ENCODE measurements at places on chromosomes 6 and 20.

DNA sequence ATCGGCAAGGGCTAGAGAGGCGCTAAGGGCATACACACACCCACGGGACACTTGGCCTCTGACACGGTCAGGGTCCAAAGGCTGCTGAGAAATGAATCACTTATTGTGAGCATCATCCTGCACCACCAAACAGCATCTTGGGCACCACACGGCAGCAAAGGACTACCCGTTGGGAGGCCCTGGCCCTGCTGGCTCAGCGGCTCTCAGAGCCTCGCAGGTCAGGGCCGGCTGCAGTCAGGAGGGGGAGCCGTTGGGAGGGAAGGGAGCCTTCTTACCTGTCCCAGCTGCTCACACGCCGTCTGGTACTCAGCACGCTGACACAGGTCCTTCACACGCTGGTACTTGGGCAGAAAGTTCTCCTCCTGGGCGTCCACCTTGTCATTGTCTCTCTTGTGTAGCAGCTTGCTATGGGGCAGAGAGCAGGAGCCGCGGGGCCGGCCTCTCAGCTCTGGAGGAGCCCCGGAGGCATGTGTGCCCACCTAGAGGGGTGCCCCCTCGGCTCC lies 109.0 kb downstream of the SULF2 start:
- DNase-seq, result no peak
- H3K27me3 ChIP-seq, result peaks cover 10% of the 10 kb centered on the region
- H3K4me1 ChIP-seq, result no peaks in the 10 kb centered on the region
- H3K4me3 ChIP-seq, result no peak overlapping the region
- no peak overlapping the region for H3K27ac ChIP-seq
- peaks cover 3% of the 10 kb centered on the region for H3K36me3 ChIP-seq

DNA sequence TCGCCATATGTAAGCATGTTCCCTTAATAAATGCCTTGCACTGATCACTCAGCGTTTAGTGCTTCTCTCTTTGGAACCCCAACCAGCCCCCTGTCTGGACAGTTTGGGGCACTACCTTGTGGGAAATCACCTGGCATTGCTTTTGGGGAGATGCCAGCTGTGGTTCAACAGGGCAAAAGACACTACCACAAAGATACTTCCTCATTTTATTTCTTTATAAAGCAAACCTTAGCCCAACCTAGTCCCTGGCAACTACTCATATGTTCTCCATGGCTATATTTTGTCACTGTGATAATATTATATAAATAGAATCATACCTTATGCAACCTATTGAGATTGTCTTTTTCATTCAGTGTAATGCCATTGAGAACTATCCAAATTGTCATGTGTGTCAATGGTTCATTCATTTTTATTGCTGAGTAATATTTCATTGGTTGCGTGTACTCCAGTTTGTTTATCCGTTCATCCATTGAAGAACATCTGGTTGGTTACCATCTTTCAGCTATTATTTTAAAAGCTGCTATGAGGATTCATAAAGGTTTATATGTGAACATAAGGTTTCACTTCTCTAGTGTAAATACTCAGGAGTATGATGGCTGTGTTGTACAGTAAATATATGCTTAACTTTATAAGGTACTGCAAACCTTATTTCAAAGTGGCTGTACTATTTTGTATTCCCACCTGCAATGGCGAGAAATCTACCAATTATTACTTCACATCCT lies 114.8 kb downstream of the MOXD1 start:
- no peak overlapping the region for H3K27ac ChIP-seq
- H3K27me3 ChIP-seq, result peaks cover 24% of the 10 kb centered on the region
- DNase-seq, result no peak
- no peaks in the 10 kb centered on the region for H3K4me1 ChIP-seq

GRCh38 chr6:129701721-129702455 lies 8.1 kb downstream of the ARHGAP18 start:
- peaks cover 22% of the 10 kb centered on the region for H3K4me1 ChIP-seq
- no peak for DNase-seq
- no peaks in the 10 kb centered on the region for H3K27me3 ChIP-seq
- H3K4me3 ChIP-seq, result no peak overlapping the region
- peak overlapping the region; percentile 23 for H3K27ac ChIP-seq
- H3K36me3 ChIP-seq, result peaks cover 4% of the 10 kb centered on the region

- H3K36me3 ChIP-seq, result no peaks in the 10 kb centered on the region
- no peak overlapping the region for H3K4me3 ChIP-seq
- no peak overlapping the region for H3K27ac ChIP-seq
- DNase-seq, result no peak
Measured at GRCh38 chr20:37504404-37505096, 16.5 kb upstream of the NNAT start.

- H3K27me3 ChIP-seq, result peaks cover 8% of the 10 kb centered on the region
- DNase-seq, result no peak
- H3K36me3 ChIP-seq, result no peaks in the 10 kb centered on the region
- no peak overlapping the region for H3K27ac ChIP-seq
- no peaks in the 10 kb centered on the region for H3K4me1 ChIP-seq
Measured at GRCh38 chr6:26349964-26350857, 14.8 kb upstream of the BTN3A2 start.

GRCh38 chr6:160417146-160417545 lies 69.0 kb downstream of the SLC22A3 start:
- H3K36me3 ChIP-seq, result no peaks in the 10 kb centered on the region
- no peak for DNase-seq
- no peak overlapping the region for H3K27ac ChIP-seq
- no peak overlapping the region for H3K4me3 ChIP-seq

- H3K27me3 ChIP-seq, result no peaks in the 10 kb centered on the region
- DNase-seq, result no peak
- no peak overlapping the region for H3K4me3 ChIP-seq
- no peak overlapping the region for H3K27ac ChIP-seq
- no peaks in the 10 kb centered on the region for H3K4me1 ChIP-seq
Measured at GRCh38 chr6:45488889-45489288, 111.2 kb upstream of the SUPT3H start.

GRCh38 chr6:10416863-10417641 lies 2.2 kb upstream of the TFAP2A start:
- H3K27me3 ChIP-seq, result peaks cover 99% of the 10 kb centered on the region
- H3K27ac ChIP-seq, result no peak overlapping the region
- H3K4me1 ChIP-seq, result peaks cover 21% of the 10 kb centered on the region
- H3K36me3 ChIP-seq, result peaks cover 37% of the 10 kb centered on the region
- no peak for DNase-seq

GRCh38 chr6:170057034-170057734 lies 233.7 kb downstream of the DLL1 start:
- no peak overlapping the region for H3K27ac ChIP-seq
- no peak overlapping the region for H3K4me3 ChIP-seq
- H3K4me1 ChIP-seq, result peaks cover 2% of the 10 kb centered on the region
- peaks cover 12% of the 10 kb centered on the region for H3K27me3 ChIP-seq
- H3K36me3 ChIP-seq, result peaks cover 3% of the 10 kb centered on the region
- no peak for DNase-seq

- H3K27me3 ChIP-seq, result no peaks in the 10 kb centered on the region
- no peak overlapping the region for H3K4me3 ChIP-seq
- H3K36me3 ChIP-seq, result peaks cover 35% of the 10 kb centered on the region
- no peak for DNase-seq
- H3K4me1 ChIP-seq, result no peaks in the 10 kb centered on the region
- H3K27ac ChIP-seq, result no peak overlapping the region
Measured at GRCh38 chr6:118826096-118826495, 67.9 kb upstream of the ASF1A start.

GRCh38 chr6:1762203-1762602 lies 152.5 kb downstream of the FOXC1 start:
- H3K4me1 ChIP-seq, result no peaks in the 10 kb centered on the region
- no peak overlapping the region for H3K27ac ChIP-seq
- no peak overlapping the region for H3K4me3 ChIP-seq
- no peak for DNase-seq
- no peaks in the 10 kb centered on the region for H3K36me3 ChIP-seq
- H3K27me3 ChIP-seq, result no peaks in the 10 kb centered on the region

DNA sequence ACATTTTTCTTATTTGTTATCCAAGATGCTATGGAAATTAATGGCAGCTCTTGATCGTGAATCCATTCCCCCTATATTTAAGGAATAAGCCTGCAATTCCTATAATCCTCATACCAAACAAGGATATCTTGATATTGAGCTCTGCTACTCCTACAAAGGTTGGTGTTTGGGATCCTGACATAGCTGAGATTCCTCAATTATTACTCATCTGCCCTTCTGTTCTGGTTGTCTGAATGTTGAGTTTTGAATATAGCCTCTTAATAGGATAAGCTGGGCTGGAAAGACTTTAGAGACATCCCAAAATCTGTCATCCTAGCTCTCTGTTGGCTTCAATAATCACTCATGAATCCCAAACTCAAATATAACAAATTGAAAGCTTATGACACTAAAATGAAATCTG lies 49.9 kb downstream of the CLIC5 start:
- no peak overlapping the region for H3K4me3 ChIP-seq
- H3K27me3 ChIP-seq, result no peaks in the 10 kb centered on the region
- peaks cover 13% of the 10 kb centered on the region for H3K4me1 ChIP-seq
- H3K36me3 ChIP-seq, result peaks cover 2% of the 10 kb centered on the region
- no peak for DNase-seq
- no peak overlapping the region for H3K27ac ChIP-seq

- DNase-seq, result no peak
- peaks cover 25% of the 10 kb centered on the region for H3K4me1 ChIP-seq
- no peaks in the 10 kb centered on the region for H3K27me3 ChIP-seq
- H3K4me3 ChIP-seq, result no peak overlapping the region
Measured at GRCh38 chr20:62381202-62381797, 5.6 kb upstream of the RPS21 start.

DNA sequence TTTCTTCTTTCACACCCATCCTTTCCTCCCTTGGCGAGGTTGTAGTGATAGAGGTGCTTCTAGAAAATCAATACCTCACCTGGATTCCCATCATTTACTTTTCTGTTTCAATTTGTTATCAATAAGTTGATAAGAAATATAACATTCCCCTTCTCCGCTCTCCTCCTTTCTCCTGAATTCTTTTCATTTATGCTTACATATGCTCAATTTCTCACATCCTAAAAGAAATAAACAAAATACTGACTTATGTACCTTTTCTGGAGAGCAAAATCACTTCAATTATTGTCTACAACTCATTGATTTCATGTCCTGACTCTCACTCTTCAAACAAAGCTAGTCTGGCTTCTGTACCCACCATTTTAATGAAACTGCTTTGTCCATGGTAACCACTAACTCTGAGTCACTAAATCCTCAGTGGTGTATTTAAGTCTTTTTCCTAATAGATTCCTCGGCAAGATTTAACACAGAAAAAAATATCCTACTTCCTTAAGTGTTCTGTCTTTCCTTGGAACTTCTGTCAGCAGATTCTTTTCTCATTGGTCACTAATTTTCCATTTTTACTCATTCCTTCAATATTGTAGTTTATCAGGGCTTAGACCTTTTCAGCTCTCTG lies 289.6 kb downstream of the RFPL4B start:
- no peaks in the 10 kb centered on the region for H3K27me3 ChIP-seq
- H3K4me1 ChIP-seq, result no peaks in the 10 kb centered on the region
- no peak overlapping the region for H3K4me3 ChIP-seq
- H3K27ac ChIP-seq, result no peak overlapping the region

- DNase-seq, result no peak
- H3K27me3 ChIP-seq, result peaks cover 32% of the 10 kb centered on the region
- no peak overlapping the region for H3K27ac ChIP-seq
- H3K4me3 ChIP-seq, result no peak overlapping the region
- H3K4me1 ChIP-seq, result no peaks in the 10 kb centered on the region
Measured at GRCh38 chr6:53944091-53944490, 149.3 kb downstream of the LRRC1 start.

- no peaks in the 10 kb centered on the region for H3K36me3 ChIP-seq
- peaks cover 56% of the 10 kb centered on the region for H3K27me3 ChIP-seq
- no peak overlapping the region for H3K4me3 ChIP-seq
- no peaks in the 10 kb centered on the region for H3K4me1 ChIP-seq
- no peak overlapping the region for H3K27ac ChIP-seq
Measured at GRCh38 chr20:48025661-48026060, 240.4 kb upstream of the SULF2 start.

GRCh38 chr6:160534050-160534696 lies 129.9 kb downstream of the LPA start:
- peaks cover 6% of the 10 kb centered on the region for H3K27me3 ChIP-seq
- peak; percentile 64 for DNase-seq
- H3K27ac ChIP-seq, result no peak overlapping the region
- no peak overlapping the region for H3K4me3 ChIP-seq
- no peaks in the 10 kb centered on the region for H3K36me3 ChIP-seq
- no peaks in the 10 kb centered on the region for H3K4me1 ChIP-seq

- H3K27ac ChIP-seq, result no peak overlapping the region
- H3K36me3 ChIP-seq, result no peaks in the 10 kb centered on the region
- no peak for DNase-seq
Measured at GRCh38 chr6:48826152-48826515, 636.9 kb downstream of the MMUT start.

GRCh38 chr20:44264287-44264686 lies 17.2 kb downstream of the GDAP1L1 start:
- no peaks in the 10 kb centered on the region for H3K27me3 ChIP-seq
- H3K4me3 ChIP-seq, result no peak overlapping the region
- no peak overlapping the region for H3K27ac ChIP-seq
- DNase-seq, result no peak

- no peaks in the 10 kb centered on the region for H3K4me1 ChIP-seq
- H3K4me3 ChIP-seq, result no peak overlapping the region
- H3K27ac ChIP-seq, result no peak overlapping the region
- H3K27me3 ChIP-seq, result peaks cover 20% of the 10 kb centered on the region
- no peaks in the 10 kb centered on the region for H3K36me3 ChIP-seq
Measured at GRCh38 chr6:163860287-163861081, 446.0 kb downstream of the QKI start.

DNA sequence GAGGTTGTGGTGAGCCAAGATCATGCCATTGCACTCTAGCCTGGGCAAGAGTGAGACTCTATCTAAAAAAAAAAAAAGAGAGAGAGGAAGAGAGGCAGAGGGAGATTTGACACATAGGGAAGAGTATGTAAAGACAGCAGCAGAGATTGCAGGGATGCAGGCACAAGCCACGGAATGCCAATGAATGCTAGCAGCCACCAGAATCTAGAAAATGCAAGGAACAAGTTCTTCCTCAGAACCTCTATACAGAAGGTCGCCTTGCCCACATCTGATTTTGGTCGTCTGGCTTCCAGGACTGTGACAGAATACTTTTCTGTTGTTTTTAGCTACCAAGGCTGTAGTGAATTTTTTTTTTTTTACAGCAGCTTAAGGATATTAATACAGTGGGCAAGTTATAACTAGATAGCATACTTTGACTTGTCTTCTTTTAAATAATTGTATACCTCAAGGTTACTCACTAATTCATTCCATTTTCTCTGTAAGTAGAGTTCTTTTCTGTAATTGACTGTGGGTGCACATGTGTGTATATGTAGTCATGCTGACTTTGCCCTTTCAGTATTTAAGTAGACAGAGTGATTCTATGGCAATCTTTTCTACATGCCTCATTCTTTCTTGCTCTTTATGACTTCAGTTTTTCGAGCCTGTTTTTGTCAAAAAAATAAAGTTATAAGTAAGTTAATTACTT lies 402.2 kb downstream of the GJA1 start:
- DNase-seq, result no peak
- H3K27me3 ChIP-seq, result no peaks in the 10 kb centered on the region
- H3K27ac ChIP-seq, result no peak overlapping the region
- no peaks in the 10 kb centered on the region for H3K36me3 ChIP-seq

GRCh38 chr6:33425668-33426577 lies 6.1 kb downstream of the SYNGAP1 start:
- peaks cover 52% of the 10 kb centered on the region for H3K36me3 ChIP-seq
- H3K4me1 ChIP-seq, result peaks cover 64% of the 10 kb centered on the region
- H3K27ac ChIP-seq, result peak overlapping the region; percentile 100
- peak overlapping the region; percentile 98 for H3K4me3 ChIP-seq
- DNase-seq, result peak; percentile 80
